Keratinocyte (primary cell): ENCODE measurements at places on chromosomes 16 and 17.

GRCh38 chr17:79039886-79040285 lies 15.9 kb downstream of the C1QTNF1 start:
- H3K27me3 ChIP-seq: peaks cover under 1% of the 10 kb centered on the region
- H3K4me1 ChIP-seq: peaks cover 35% of the 10 kb centered on the region
- no peaks in the 10 kb centered on the region for H3K36me3 ChIP-seq
- no peak for DNase-seq
- no peak overlapping the region for H3K27ac ChIP-seq
- no peak overlapping the region for H3K4me3 ChIP-seq

DNA sequence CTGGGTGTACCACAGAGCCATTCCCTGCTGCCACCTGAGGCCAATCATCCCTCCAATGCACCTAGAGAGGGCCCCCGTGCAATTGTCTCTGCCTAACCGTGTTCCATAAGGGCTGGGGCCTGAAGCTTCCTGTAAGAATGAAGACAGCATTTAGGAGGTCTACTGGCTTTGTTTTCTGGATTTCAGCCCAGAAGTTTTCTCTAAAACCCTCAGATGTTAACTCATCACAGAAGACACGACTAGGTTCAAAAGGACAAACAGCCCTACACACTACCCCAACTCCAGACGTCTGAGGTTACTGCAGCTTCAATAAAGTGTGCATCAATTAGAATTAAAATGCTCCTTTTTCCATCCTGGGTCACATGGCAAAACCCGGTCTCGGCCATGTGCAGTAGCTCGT lies 10.8 kb upstream of the DRG2 start:
- DNase-seq: no peak
- no peak overlapping the region for H3K4me3 ChIP-seq
- H3K27ac ChIP-seq: no peak overlapping the region

DNA sequence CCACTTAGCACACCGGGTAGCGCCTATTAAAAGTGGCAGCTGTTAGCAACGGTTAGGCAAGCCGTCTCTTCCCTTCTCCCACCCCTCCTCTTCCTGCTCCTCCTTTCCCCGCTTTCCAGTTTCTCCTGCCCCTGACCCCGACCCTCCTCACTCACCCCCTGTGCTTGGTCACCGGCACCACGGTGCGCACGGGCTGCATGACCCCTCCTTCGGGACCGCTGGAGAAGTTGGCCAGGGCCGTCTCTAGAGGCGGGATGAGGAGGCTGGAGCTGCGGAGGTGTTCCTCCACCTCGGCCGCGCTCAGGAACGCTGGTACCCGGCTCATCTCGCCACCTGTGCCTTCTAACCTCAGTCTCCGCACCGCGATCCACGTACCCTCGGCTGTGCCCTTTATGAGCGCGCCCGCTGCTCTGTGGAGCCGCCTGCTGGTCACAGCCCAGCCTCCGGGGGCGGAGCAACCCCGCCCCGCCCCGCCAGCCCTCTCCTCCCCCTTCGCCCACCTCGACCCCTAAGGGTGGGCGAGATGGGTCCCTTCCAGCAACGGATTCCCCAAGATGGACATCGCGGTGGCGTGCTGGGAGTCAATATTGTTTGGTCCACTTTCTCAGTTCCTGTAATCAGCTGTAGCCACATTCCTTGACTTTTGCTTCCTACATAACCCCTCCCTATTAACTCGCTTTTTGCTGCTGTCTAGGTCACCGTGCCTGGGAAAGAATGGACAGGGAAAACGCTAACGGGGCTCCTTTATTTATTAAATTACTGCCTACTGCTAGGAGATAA lies at the start of gene CRYM:
Gene CRYM (minus strand): TSS at position 364 of the 780 bp plus-strand sequence. CDS start 39 bp downstream, at position 325.
- no peaks in the 10 kb centered on the region for H3K36me3 ChIP-seq
- DNase-seq: no peak
- no peak within 1 kb of the TSS for H3K27ac ChIP-seq
- peak within 1 kb of the TSS; percentile 62 for H3K4me3 ChIP-seq
- peaks cover 8% of the 10 kb centered on the region for H3K4me1 ChIP-seq

DNA sequence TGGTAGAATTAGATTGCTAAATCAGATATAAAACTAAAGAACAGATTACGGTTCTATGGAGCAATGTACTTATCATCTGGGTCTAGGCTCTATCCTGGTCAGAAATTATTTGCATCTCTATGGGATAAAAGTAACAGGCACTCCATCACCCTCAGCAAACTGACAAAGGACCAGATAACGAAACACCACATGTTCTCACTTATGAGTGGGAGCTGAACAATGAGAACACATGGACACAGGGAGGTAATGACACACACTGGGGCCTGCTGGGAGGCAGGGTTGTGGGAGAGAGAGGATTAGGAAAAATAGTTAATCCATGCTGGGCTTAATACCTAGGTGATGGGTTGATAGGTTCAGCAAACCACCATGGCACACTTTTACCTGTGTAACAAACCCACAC lies 61.9 kb downstream of the MPHOSPH6 start:
- H3K27ac ChIP-seq: no peak overlapping the region
- no peaks in the 10 kb centered on the region for H3K27me3 ChIP-seq
- H3K4me1 ChIP-seq: peaks cover 19% of the 10 kb centered on the region
- H3K36me3 ChIP-seq: no peaks in the 10 kb centered on the region
- no peak for DNase-seq
- no peak overlapping the region for H3K4me3 ChIP-seq
